NCI-H1092 (cell line): ENCODE measurements at places on chromosomes 11 and 22.

DNA sequence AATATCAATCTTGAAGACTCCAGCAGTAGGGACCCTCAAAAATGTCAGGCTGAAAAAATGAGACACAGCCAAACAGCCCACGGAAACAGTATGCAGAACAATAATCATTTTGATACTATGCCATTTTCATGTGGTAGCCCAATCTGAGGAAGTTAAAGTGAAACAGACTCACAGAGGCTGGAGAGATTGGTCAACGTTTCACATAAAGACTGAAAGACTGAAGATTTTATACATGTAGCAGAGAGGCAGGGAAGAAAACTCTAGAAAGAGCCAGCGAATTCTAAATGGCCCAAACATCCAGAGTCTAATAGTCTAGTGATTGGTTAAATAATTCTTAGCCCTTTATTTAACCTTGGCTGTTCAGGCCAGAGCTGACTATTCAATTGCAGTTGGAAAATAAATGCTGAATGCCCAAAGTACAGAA, 49.4 kb downstream of the MAML2 start:
- DNase-seq: no peak

GRCh38 chr22:48428631-48429371, 1398.9 kb downstream of the BRD1 start:
- no peak for DNase-seq

- DNase-seq: no peak
Observed at GRCh38 chr11:129636926-129637325, 178.7 kb upstream of the TMEM45B start.

DNA sequence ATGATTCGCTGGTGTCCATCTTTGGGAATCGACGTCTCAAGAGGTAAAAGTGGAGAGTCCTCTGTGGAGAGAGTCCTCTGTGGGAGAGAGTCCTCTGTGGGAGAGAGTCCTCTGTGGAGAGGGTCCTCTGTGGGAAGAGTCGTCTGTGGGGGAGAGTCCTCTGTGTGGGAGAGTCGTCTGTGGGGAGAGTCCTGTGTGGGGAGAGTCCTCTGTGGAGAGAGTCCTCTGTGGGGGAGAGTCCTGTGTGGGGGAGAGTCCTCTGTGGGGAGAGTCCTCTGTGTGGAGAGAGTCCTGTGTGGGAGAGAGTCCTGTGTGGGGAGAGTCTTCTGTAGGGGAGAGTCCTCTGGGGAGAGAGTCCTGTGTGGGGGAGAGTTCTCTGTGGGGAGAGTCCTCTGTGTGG, 3.1 kb downstream of the PRDX5 start:
- DNase-seq: no peak

- no peak for DNase-seq
Observed at GRCh38 chr11:76153571-76153923, 52.8 kb downstream of the WNT11 start.

GRCh38 chr11:97687111-97687510, 1297.3 kb downstream of the JRKL start:
- DNase-seq: no peak

GRCh38 chr11:69059985-69060384, 11.3 kb downstream of the TPCN2 start:
- no peak for DNase-seq

DNA sequence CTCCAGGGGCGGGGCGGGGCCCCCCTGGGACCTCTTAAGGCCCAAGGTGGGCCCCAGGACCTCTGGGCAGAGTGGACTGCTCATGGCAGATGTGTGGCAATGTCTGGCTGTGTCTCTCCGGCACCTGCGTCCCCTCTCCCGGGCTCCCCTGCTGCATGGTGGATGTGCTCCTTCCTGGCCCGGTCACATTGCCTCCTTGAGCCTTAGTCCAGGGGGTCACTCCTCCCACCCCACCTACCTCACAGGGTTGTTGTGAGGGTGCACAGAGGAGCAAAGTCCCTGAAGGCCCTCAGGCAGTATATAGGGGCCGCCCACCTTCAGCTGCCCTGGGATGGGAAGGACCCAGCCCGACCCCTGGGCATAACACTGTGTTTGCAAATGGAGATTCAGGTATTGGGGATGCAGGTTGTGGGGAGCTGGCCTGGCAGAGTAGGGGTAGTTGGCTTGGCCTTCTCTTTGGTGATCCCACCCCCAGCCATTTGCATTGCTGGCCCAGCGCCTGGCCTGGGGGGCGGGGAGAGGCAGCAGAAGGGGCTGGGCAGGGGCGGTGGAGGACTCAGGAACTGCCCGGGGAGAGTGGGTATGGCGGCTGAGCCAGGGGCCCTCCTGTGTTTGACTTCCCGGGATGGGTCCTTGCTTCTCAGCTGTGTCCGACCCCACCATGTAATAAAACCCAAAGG, 11.3 kb downstream of the KCTD17 start:
- DNase-seq: no peak

- DNase-seq: no peak
Observed at GRCh38 chr11:57515332-57516060, at the start of gene SLC43A1. TSS of gene SLC43A1 (minus strand) at chr11:57515702. CDS start at chr11:57514111, 1,591 bp downstream.

DNA sequence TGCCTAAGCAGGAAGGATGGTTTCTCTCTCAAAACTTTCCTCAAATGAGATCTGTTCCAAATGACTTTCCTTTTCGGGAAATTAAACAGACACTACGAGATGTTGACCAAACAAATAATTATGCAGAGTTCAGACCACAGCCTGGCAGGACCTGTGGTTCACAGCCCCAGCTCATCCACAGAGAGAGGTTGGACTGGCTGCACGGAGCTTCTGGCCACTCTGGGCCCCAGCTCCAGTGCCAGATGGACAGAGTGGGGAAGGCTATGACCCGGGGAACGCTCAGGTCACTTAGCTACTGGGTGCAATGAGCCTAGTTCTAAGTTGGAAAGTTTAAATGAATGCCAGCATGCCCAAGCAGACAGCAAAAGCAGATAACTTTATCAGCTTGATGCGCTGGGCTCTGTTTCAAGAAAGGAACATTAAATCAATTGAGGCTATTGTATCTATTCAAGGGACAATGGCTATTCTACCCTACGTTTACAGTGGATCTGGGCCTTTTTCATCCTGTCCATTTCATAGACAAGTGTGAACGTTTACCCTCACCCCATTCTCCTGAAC, 155.7 kb upstream of the NARS2 start:
- no peak for DNase-seq

DNA sequence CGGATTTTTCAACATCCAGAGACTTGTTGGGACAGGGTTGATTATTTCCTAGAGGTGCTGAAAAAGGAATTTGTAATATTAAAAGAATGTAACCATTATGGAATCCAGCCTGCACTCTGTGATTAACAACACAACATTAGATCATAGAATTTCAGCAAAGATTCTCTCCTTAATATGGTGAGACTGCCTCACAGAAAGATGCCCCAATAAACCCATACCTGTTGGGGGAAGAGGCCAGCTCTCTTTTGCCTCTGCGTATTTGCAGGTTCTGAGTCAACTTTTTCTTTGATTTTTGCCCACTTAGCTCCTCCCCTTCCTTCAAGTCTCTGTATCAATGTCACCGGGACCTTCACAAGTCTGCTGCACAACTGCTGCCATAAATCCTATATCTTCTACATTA, 12.4 kb upstream of the MTMR3 start:
- DNase-seq: no peak

DNA sequence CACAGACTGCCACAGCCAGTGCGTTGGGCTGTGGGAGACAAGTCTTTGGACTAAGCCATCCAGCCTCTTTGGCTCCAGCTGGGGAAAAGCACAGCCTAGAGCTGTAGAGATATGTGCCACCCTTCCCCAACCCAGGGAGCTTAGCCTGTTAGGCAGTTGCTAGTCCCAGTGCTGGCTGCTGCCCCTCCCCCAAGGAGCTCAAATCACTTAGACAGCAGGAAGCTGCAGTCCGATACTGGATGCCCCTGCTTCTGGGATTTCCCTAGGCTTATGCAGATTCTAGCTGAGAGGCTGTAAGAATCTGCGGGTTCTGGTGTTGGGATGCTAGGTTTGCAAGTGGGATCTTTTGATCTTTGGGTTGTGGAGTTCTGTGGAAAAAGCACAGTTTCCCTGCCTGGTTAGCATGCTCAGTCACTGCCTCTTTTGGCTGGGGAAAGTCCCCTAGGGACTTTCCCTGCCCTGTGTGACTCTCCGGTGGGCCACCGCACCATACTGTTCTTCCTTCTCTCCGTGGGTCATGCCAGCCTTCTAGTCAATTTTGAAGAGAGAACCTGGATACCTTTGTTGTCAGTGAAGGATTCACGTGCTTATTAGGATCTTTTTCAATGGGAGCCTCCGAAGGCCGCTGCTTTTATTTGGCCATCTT, 792.0 kb downstream of the KCNA4 start:
- no peak for DNase-seq
